ENCODE measurements at places on chromosomes 13 and 19. TPM values are rescaled to one million over a fixed set of nuclear protein-coding genes. Genes with fewer than 3 reads are reported as not detected.

The LENG9 gene
- total RNA-seq = 8.7 TPM

The GZMM gene
- total RNA-seq = not detected

The ZNF763 gene
- total RNA-seq = 0.89 TPM

The SOX1 gene
- total RNA-seq = not detected

The RDH8 gene
- not detected for total RNA-seq

The SHISA7 gene
- not detected for total RNA-seq

The PRR22 gene
- total RNA-seq = 0.51 TPM

The FXYD1 gene
- not detected for total RNA-seq

The C19orf33 gene
- total RNA-seq = 209 TPM

The PBX4 gene
- 1.8 TPM for total RNA-seq

The FFAR2 gene
- total RNA-seq = not detected

The NR1H2 gene
- total RNA-seq = 81.8 TPM

The PRODH2 gene
- not detected for total RNA-seq

The CCL25 gene
- total RNA-seq = not detected

The TSHZ3 gene
- 6.6 TPM for total RNA-seq

The CDK8 gene
- total RNA-seq = 15.2 TPM

The CATSPERD gene
- not detected for total RNA-seq

The PEG3 gene
- total RNA-seq = 0.51 TPM

The PNMA8A gene
- total RNA-seq = 14.1 TPM

The CCDC8 gene
- total RNA-seq = 14.8 TPM

The FARP1 gene
- total RNA-seq = 103 TPM

The PRTN3 gene
- total RNA-seq = not detected

The CCDC70 gene
- not detected for total RNA-seq

The BIVM gene
- total RNA-seq = 14.7 TPM

The FUT2 gene
- total RNA-seq = under 0.01 TPM

The NAXD gene
- 26.7 TPM for total RNA-seq

The MAB21L1 gene
- total RNA-seq = not detected

The FGF21 gene
- total RNA-seq = not detected

The ALKBH7 gene
- total RNA-seq = 134 TPM

The SIGLEC11 gene
- total RNA-seq = not detected

The ZNF776 gene
- 8.0 TPM for total RNA-seq

The ZNF625 gene
- total RNA-seq = 2.8 TPM

The OVOL3 gene
- total RNA-seq = not detected

The HIPK4 gene
- not detected for total RNA-seq

The ZNF841 gene
- 4.2 TPM for total RNA-seq

The MAST1 gene
- total RNA-seq = 1.0 TPM

The LGALS14 gene
- total RNA-seq = not detected

The RNASEH2B gene
- 21.7 TPM for total RNA-seq

The CEACAM1 gene
- total RNA-seq = 0.13 TPM
